Esophagus squamous epithelium (tissue), 5 donors: ENCODE measurements at places on chromosomes 2 and 18.

GRCh38 chr18:69691008-69691760 lies 256.5 kb downstream of the CD226 start:
- no peak for DNase-seq

GRCh38 chr2:144461308-144461766 lies 58.6 kb downstream of the ZEB2 start:
- no peak for DNase-seq

DNA sequence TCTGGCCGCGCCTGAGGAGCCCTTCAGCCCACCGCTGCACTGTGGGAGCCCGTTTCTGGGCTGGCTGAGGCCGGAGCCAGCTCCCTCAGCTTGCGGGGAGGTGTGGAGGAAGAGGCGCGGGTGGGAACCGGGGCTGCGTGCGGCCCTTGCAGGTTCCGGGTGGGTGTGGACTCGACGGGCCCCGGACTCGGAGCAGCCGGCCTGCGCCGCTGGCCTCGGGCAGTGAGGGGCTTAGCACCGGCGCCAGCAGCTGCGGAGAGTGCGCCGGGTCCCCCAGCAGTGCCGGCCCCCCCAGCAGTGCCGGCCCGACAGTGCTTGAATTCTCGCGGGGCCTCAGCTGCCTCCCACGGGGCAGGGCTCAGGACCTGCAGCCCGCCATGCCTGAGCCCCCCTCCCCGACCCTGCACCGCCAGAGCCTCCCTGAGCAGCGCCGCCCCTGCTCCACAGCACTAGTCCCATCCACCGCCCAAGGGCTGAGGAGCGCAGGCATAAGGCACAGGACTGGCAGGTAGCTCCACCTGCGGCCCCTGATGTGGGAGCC lies 534.2 kb downstream of the ZNF804A start:
- no peak for DNase-seq

GRCh38 chr2:196233021-196233804 lies 61.8 kb upstream of the STK17B start:
- DNase-seq: no peak

GRCh38 chr18:64982414-64983055 lies 768.3 kb upstream of the CDH7 start:
- DNase-seq: no peak

- DNase-seq: no peak
Observed at GRCh38 chr2:60215386-60215901, 338.0 kb downstream of the BCL11A start.

- DNase-seq: no peak
Observed at GRCh38 chr2:64766841-64767669, 113.3 kb upstream of the SERTAD2 start.

- DNase-seq: no peak
Observed at GRCh38 chr2:219215871-219216534, 2.8 kb downstream of the ABCB6 start.

DNA sequence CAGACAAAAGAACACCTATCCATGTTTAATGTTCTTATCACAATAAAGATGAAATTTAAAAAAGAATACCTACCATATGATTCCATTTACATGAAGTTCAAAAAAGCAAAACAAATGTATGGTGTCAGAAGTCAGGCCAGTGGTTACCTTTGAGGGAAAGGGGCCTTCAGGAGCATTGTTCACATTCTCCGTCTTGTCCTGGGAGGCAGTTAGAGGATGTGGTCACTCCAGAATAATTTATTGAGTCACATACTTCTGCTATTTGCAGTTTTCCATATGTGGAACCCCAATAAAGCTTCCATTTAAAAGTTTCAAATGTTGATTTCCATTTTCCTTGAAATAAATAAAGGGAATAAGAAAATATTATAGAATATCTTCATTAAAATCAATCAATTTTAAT lies 41.6 kb upstream of the POU3F3 start:
- DNase-seq: no peak

DNA sequence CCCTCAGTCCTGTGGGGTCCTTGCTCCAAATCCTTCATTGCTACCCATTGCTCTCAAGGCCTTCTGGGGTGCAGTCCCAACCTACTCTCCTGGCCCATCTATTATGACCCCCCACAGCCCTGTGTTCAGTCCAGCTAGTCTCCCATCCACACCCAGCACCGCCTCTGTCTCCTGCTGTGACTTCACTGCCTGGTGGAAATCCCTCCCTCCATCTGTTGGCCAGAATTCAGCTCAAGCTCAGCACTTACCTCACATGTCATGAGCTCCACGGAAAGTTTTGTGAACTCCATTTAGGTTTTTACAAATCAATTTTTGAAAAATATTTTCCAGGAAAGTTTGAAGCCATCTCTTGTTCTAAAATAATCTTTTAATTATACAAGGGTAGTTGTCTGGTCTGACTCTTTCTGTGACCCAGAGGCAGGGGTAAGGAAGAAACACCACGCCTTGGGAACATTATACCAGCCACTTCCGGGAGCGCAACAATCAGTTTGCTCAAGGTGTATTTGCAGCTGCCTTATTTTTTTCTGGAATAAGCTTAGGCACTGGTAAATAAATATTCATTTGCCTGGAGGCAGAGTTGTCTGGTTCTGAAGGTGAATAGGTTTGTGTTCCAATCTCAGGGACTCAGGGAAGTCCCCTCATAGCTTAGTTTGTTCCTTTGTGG lies 110.8 kb downstream of the VIT start:
- DNase-seq: no peak

DNA sequence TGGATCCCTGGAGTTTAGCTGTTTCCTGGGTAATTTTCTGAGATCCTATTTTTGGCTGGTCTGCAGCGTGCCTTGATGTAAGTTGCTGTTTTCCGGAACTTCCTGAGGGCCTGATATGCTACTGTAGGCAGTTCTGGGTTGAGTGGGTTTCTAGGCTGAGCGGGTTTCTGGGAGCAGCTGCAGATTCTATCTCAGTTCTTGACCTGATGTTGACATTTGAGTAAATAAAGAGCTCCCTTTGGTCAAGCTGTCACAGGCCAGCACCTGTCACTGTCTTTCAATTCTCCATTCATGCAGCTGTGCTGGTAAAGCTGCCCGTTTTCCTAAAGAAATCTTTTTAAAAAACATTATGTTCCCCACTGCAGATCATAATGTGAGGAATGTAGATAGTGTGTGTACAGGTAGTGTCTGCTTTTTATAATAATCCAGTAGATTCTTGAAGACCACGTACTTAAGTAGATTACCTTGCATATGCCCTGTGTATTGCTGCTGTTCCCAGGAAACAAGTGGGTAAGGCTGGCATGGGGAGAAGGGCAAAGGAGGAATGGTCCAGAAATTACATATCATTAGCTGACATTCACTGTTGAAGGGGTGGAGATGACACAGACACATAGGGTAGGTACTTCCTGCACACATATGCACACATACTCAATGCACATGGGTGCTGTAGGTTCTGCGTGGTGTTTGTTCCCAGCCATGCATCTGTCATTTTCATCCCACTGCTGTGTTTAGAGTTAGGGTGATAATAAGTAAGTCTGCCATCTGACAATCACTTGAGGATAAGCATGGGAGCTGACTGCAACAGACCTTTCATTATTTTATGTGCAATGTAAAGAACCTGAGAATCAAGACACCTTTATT lies 25.9 kb downstream of the CD28 start:
- DNase-seq: no peak

DNA sequence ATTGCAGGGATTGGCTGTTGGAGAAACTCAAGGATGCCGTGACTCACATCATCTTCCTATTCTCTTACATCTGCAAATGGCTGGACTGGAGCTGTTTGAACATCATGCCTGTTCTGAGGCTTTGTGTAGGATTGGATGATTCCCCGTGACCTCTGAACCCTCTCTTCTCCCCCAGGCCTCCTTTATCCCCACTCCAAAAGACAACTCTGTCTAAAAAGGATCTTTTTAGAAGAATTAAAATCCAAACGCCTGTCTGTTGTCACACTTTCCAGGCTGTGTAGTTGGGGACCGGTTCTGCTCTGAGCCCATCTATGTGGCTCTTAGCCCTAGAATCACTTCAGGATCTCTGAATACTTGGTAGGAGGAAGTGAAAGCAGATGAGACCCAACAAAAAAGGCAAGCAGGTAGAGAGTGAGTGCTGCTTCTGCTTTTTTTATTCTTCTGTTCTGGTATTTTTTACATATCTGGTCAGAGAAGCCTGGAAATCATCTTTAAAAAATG lies 565 bp downstream of the SP140 start:
- DNase-seq: no peak

DNA sequence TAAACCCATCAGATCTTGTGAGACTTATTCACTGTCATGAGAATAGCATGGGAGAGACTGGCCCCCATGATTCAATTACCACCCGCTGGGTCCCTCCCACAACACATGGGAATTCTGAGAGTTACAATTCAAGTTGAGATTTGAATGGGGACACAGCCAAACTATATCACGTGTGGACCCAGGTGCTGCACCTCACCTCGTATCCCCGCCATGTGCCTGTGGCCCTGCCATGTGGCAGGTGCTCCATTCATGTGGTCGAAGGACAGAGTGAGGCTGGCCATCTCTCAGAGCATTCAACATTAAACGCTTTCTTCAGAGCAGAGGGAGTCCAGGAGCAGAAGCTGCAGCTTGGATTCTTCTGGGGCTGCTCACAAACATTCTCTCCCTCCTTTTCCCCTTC lies 32.3 kb downstream of the MROH2A start:
- no peak for DNase-seq

GRCh38 chr2:80300346-80300745 lies 4.2 kb downstream of the LRRTM1 start:
- DNase-seq: no peak

GRCh38 chr2:170712653-170713542 lies 2.2 kb upstream of the SP5 start:
- no peak for DNase-seq

DNA sequence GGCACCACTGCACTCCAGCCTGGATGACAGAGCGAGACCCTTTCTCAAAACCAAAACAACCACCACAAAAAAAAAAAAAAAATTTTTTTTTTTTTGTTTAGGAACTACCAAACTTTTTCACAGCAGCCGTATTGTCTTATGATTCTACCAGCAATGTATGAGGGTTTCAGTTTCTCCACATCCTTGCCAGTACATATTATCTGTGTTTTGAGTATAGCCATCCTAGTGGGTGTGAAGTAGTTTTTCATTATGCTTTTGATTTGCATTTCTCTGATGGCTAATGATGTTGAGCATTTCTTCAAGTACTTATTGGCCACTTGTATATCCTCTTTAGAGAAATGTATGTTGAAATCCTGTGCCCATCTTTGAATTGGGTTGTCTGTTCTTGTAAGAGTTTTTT lies 51.7 kb downstream of the COX7A2L start:
- DNase-seq: no peak

DNA sequence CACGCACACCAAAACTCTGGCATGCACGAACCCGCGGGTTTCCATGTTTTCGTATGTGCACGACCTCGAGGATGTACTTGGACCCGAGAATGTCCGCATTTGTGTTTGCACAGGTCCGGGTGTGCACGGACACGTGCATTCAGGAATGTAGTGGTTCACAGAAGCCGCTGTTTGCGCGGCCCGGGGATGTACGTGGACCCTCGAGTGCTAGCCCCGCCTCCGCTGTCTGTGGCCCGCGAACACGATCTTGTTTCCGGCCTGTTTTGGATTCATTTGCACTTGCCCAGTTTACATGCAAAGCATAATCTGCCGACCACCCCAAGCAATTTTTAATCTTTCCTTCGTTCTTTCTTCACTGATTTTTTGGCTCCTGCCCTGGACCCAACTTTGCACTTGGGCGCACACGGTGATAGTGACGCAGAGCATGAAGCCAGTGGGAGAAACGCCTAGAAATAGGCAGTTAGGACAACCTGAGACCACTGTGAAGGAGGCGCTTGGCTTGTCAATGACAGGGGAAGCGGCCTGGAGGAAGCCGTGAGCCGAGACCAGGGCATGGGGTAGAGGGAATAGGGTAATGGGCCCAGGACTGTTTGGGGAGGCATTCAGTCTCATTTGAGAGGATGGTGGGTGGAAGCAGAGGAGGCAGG lies 45.4 kb upstream of the PTMA start:
- no peak for DNase-seq

GRCh38 chr18:71902482-71902881 lies 641.7 kb downstream of the CBLN2 start:
- no peak for DNase-seq

GRCh38 chr2:141529659-141530058 lies 601.2 kb downstream of the LRP1B start:
- DNase-seq: no peak

GRCh38 chr2:206518997-206519396 lies 75.7 kb downstream of the ADAM23 start:
- no peak for DNase-seq

DNA sequence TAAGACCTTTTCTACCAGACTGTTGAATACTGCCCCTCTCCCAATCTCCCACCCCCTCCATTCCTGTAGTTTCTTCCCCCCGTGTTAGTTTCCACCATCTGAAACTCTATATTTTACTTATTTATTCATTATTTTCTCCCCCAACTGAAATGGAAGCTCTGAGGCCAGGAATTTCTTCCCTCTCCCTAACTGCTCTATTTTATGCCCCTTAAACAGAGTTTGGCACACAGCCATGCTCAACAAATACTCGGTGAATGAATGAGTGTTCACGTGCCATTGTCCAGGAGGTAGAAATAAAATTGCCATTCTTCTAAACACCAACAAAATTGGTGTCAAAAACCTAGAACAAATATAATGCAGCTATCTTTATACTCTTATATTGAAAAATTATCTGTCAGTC lies 5.6 kb downstream of the ITGB1BP1 start:
- DNase-seq: no peak

- no peak for DNase-seq
Observed at GRCh38 chr2:168703926-168704325, 98.5 kb upstream of the NOSTRIN start.

- DNase-seq: no peak
Observed at GRCh38 chr2:128631698-128632500, 313.2 kb upstream of the HS6ST1 start.

DNA sequence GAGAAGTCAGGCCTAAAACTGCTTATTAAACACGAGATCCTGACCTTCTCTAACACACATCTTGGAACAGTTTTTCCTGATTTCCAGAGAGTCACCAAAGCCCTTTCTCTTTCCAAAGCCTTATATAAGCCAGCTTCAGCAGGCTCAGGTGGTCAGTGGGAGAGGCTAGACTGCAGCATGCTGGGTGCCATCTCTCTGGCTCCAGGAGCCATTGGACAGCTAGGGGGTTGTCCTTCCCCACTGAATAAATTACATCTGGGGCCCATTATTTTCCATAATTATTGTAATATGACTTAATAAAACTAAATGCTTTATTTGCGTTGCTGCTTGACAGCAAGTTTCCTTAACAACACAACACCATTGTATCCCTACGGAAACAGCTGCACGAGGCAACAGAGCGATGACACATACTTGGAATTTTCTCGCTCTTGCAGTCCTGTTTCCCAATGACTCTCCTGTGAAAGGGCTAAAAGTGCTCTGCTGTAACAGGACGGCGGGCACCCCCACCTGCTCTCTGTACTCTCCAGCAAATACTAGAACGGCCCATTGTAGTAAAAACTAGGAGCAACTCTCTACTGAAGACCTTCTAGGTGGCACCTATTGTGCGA lies 160.6 kb downstream of the RNF144A start:
- no peak for DNase-seq
